ENCODE measurements at places on chromosomes 11 and 22.

DNA sequence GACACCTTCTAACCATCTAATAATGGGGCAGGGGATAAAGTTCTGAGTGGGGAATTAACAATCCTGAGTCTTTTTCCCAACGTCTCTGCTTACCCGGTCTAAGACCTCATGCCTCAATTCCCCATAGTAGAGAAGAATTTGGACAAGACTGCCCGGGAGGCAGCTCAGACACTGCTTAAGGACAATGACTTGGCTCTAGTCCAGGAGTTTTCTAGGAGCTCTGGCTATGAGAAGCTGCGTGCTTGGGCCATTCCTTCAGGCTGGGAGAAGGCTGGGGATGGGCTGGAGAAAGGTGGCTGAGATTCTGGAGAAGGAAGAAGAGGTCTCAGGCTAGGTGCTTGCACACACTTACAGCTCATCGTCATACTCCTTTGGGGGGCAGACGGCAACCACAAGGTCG lies 19.8 kb upstream of the ABCC8 start:
- DNase-seq: peak; percentile 16

DNA sequence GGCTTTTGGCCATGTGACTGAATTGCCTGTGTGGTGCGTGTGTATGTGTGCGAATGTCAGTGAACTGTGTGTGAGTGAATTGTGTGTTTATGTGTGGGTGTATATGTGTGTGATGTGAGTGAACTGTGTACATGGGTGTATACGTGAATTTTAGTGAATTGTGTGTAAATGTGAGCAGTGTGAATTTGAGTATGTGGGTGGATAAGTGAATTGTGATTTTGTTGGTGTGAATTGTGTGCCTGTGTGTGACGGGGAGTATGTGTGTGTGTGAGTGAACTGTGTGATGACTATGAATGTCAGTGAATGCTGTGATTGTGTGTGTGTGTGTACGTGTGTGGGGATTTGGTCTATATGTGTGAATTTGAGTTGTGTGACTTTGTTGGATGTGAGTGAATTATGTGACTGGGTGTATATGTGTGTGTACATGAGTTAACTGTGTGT lies 3.5 kb downstream of the DDTL start:
- DNase-seq: no peak

GRCh38 chr11:126359431-126360048 lies 4.1 kb downstream of the ST3GAL4 start:
- DNase-seq: peak; percentile 67

- no peak for DNase-seq
Observed at GRCh38 chr22:37178350-37179125, 9.5 kb downstream of the C1QTNF6 start.

DNA sequence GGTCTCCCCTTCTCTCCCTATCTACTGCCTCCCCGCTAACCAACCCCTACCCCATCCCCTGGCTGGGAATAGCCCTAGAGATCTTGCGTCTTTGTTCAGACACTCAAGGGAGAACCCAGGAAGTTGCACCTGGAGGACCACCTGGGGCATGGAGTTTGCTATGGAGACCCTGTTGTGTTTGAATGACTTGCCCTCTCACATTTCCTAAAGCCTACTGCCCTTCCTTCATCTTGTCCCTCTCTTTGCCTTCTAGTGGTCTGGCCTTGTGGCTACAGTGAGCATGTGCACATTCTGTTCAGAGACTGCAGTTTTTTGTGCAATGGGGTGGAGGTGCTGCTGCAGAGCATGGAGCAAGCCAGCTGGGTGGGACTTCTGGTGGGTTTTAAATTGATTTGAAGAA lies 42.5 kb downstream of the ZNRF3 start:
- no peak for DNase-seq

DNA sequence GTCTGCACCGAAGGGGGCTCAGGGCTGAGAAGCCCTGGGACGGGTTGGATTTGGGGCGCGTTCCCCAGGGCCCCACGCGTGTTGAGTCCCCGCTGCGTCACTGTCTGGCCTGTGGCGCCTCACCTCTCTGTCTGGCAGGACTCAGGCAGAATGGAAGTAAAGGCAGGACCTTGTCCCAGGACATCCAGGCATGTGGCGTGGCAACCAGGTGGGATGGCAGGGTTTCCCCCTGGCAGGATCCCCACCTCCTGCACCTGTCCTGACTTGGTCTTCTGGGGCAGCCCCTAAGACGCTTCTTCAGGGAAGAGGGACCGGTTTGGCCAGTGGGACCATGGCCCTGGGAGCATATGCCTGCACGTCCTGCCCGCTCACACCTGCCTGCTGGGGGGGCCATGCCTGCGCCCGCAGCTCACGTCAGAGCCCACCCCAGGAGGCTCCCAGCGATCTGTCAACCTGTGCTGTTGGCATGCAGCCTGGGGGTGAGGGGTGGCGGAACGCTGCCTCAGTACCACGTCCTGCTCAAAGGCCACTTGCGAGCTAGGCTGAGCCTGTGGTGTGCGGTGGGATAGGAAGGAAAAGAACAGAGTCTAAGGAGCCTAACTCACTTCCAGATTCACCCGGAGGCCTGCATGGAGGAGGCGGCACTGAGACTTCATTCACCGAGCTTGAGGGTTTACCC lies 72.7 kb downstream of the KCNQ1 start:
- DNase-seq: no peak

DNA sequence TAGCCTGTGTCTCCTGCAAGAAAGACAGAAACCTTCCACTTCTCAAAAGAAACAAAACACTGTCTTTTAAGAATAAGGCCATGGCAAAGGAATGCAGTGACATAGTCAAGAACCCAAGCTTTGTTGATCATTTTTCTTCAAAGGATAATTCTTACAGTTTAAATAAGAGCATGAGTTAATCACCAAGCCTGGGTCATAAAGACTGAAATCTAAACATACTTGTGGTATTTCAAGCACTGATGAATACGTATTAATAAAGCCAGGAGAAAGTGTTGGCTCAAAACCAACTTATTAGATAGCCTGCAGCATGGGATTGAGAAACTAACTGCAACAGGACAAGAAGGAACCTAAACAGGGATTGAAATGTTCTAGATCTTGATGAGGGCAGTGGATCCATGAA lies 143.3 kb upstream of the MTNR1B start:
- DNase-seq: peak; percentile 66

GRCh38 chr22:37262346-37262745 lies 18.3 kb upstream of the RAC2 start:
- no peak for DNase-seq

DNA sequence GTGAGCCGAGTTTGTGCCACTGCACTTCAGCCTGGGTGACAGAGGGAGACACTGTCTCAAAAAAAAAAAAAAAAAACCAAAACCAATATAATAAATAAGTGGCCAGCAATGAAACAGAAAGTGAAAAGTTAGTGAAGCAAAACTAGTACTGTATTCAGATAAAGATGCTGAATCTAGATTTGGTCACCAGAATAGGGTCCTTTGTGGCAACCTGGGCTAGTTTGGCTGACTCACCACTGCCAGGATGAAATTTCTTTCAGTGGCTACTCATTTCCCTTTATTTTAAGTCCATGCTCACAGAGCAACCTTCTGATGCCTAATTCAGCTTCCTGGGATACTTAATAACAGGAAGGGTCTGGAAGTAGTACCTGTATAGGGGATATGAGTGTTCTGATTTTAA lies 26.0 kb downstream of the LIMK2 start:
- no peak for DNase-seq

DNA sequence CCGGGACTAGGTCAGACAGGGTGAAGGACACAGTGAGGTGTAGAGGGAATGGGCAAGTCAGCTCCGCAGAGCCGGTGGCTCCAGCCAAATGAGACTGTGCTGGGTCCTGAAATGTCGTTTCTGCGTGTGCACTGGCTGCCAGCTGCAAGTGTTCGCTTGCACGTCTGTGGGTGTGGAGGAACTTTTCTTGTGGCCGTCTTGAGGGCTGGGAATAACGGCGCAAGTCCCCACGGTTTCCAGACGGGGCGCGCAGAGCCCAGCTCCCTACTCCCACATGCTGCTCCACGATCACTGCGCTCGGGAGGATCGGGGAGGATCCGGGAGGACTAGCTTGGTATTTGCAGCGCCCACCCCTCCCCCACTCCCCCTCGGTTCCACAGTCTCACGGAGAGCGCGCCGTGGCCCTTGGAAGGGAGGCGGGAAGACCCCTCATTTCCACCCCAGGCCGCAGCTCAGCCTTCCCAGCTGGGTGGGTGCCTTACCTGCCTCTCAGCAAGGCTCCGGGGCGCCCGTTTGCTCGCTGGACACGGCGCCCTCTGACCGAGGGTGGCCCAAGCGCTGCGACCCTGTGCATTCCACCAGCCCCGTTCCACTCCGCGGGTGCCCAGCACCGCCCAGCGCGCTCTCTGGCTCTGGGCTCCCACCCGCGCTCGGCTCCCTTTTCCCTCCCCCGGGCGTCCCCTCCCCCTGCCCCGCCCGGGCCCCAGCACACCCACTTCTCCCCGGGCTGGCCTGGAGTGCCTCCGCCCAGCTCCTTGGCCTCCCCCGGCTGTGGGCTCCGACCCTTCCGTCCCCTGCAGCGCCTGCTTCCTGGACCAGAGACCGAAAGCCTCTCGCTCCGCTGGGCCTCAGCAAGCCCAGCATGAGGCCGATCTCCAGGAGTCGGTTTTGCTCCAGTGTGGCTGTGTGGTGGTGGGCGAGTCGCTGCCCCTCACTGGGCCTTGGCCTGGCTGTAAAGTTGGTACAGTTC lies at the start of gene KCNE3:
Gene KCNE3 (minus strand): TSS at position 634 of the 970 bp plus-strand sequence. CDS start 9,986 bp downstream, outside the sequence.
- peak; percentile 46 for DNase-seq

DNA sequence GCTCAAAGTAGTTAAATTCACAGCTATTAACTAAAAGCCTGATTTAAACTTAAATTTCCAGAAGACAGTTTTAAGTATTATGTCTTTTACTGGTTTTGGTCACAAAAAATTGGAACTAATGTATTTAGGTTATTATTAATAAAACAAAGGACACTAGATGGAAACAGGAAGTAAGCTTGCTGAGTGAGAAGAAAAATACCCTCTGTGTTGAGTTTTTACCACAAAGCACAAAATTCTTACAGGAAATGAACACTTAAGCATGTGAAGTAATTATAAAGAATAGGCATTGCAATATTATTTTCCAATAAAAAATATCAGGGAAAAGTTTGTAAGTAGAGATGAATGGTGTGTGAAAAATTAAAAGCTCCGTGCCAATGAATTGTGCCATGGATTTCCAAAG lies 46.3 kb downstream of the PIK3C2A start:
- no peak for DNase-seq

- no peak for DNase-seq
Observed at GRCh38 chr11:91688672-91689071, 535.9 kb upstream of the FAT3 start.

DNA sequence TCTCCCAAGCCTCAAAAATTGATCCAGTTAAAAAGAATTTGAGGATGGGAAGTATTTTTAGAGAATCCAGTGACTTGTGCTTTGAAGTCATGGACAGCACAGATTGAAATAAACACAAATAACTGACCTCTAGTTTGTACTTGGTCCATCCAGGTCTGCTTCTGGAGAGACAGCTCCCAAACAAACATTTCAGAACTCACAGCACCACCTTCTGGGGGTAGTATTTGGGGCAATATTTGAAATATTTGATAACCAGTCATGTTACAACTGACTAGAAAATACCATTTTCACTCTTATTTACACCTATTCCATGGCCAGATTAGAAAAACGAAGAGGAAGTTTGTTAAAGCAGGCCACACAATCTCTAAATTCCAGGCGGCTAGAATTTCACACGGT lies 56.2 kb downstream of the CTSC start:
- no peak for DNase-seq

Data from fibroblast of skin of back (primary cell).